ENCODE measurements at places on chromosomes 3 and 15.
A peak's percentile ranks its signal among the peaks of the same experiment; 100 is the strongest.

DNA sequence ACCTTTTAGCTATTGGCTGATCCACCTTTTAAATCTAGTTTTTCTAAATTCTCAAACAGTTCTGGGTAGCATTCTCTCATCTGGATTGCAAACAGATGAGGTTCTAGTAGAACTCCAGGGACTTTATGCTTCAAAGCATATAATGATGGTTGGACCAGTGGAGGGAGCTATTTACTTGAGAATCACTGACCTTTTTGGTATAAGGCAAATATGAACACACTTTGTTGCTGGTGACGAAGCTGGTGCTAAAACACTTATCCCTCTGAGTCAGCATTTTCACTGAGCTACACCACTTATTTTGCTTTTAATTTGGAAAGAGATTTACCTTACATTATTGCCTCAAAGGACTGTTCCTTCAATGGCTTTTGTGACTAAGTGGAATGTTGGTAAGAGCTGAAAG, 58.6 kb upstream of the SLITRK3 start:
- no peak for DNase-seq

GRCh38 chr15:98946301-98947255, 61.0 kb downstream of the PGPEP1L start:
- no peak for DNase-seq

DNA sequence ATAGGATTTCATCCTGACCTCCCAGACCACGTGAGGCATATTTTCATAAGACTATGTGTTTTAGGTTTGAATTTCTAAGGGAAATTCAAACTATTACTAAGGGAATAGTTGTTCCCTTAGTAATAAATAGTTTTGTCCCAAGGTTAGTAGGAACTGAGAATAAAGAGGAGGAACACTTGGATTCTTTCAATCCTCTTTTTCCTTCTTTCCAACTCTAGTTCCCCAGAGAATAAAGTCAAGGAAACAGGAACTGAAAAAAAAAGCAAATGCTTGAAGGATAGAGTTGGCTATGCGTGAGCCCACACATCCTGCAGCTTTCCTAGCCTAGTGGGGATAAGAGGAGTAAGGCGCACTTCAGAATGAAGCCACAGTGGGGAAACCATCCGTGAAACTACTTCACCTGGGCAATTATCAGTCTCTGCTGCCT, 312.1 kb upstream of the TGFBR2 start:
- no peak for DNase-seq

DNA sequence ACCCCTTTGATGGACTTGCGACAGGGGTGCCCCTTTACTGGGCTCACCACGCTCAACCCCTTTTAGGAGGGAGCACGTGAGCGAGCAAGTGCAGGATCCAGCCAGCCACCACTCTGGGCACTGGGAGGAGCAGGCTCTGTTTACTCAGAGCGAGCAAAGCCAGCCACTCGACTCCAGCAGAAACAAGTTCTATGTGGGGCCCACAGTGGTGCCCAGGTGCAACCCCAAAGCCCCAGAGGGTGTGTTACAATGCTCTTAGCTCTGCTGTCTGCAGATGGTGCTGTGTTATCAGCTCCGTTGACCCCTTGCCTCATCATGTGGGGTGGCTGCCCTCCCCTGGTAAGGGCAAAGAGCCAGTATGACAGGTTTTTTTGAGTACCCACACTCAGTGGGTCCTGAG, 120.3 kb upstream of the SUCLG2 start:
- DNase-seq, result no peak

DNA sequence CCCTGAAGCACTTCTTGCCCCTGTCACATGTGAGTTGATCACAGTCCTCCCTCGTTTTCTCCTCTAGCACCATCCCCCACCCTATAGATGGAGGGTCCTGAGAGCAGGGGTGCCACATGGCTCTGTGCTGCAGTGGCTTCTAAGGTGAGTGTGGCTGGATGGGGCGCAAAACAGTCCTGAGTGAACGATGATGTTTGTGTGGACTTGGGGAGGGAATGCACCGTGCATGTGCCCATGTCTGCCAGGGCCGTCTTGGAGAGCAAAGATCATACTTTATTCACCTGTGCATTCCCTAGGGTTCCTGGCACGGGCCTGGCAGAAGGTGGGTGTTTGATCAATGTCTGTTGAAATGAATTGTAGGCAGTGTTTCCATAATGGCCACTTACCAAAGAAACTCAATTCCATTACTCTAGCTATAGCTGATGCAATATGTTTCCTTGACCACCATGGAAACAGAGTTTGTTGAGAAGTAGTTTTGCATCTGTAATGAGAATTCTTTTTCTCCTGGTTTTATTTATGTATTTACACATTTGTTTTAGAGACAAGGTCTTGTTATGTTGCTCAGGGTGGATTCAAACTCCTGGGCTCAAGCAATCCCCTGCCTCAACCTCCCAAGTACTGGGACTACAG, 58.0 kb downstream of the ABTB1 start:
- DNase-seq, result no peak

GRCh38 chr3:161212906-161213305, 8.2 kb upstream of the NMD3 start:
- no peak for DNase-seq

GRCh38 chr3:39327746-39328349, 1.7 kb upstream of the CCR8 start:
- peak; percentile 75 for DNase-seq

GRCh38 chr3:121970047-121970446, 52.0 kb downstream of the ILDR1 start:
- no peak for DNase-seq

GRCh38 chr15:42707873-42708544, 28.9 kb downstream of the CDAN1 start:
- no peak for DNase-seq

DNA sequence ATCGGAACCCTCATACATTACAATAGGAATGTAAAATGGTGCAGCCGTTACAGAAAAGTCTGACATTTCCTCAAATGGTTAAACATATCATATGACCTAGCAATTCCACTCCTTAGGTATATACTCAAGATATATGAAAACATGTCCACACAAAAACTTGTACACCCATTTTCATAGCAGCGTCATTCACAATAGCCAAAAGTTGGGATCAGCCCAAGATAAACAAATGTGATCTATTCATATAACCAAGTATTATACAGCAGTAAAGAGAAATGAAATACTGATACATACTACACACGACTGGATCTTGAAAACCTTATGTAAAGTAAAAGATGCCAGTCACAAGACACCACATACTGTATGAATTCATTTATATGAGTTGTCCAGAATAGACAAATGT, 102.4 kb downstream of the MSL2 start:
- no peak for DNase-seq

- DNase-seq, result peak; percentile 43
Observed at GRCh38 chr15:62624547-62625378, 417.8 kb upstream of the TPM1 start.

DNA sequence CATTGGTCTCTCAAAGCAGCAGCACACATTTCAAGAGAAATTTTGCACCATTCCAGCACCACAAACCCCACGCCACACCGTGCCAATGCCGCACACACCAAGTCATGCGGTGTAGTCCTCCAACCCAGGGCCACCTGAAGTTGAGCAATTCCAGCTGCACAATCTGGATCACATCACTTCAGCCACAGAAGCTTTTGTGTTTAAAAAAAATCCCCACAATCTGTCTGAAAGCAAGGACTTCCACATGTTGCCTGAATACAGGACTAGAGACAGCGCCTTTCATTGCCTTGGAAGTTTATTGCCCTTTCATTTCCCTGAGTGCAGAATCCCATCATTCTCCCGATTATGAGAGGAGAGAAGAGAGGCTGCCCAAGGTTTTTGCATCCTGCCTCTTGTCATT, 175.6 kb upstream of the BCL6 start:
- DNase-seq, result no peak

DNA sequence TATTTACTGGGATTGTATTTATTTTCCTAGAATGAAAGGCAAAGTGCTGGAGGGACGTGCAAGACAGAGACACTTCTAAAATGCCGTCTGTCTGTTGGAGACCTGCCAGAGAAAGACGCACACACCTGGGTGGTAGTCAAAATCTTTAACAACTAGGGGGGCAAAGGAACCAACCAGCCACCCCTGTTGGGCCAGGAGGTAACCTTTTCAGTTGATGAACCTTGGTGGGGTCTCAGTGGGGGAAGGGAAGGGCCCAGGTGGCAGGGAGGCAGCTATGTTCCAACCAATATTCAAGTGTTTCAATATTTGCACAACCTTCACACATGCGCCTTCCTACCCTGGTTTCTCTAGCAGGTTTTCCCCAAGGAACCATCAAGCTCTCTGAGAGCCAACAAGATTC, 99.0 kb downstream of the MEGF11 start:
- no peak for DNase-seq

GRCh38 chr3:190499122-190499521, 14.8 kb upstream of the IL1RAP start:
- DNase-seq, result no peak

GRCh38 chr15:51846463-51847230, 17.2 kb downstream of the TMOD3 start:
- peak; percentile 42 for DNase-seq

DNA sequence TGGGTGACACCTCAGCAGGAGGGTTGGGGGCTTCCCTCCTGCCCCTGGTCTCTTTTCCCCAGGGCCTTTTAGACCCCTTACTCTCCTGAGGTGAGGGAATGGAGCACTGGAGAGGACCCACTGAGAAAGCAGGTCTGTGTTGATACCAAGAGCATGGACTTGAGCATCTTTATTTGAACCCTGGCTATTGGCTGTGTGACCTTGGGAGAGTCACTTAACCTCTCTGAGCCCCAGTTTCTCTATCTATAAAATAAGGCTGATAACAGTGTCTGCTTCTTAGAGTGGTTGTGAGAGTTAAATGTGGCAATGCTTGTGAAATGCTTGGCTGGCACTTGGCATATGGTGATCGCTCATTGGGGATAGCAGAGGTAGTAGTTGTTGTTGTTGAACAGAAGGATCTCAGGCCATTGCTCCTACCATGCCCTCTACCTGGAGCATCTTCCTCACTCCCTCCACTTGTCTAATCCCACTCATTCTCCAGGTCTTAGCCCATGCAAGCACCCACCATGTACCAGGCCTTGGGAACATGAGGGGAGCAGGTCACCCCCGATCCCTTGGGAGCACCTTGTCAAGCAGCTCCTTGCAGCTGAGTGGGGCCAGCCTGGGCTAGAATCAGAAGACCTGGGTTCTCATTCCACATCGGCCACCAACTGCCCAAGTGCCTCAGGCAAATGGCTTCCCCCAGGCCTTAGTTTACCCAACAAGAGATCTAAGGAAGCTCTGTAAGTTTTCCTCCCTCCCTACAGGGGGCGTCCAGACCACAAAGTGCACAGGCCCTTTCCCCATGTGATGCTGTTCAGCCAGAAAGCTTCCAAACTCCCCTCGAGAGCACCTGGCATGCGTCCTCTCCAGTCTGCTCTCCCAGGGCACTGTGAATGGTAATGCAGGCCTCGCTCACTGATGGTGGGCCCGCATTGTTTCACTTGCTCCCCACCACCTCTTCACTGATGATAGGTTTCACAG, 96.7 kb downstream of the LSM3 start:
- peak; percentile 13 for DNase-seq

DNA sequence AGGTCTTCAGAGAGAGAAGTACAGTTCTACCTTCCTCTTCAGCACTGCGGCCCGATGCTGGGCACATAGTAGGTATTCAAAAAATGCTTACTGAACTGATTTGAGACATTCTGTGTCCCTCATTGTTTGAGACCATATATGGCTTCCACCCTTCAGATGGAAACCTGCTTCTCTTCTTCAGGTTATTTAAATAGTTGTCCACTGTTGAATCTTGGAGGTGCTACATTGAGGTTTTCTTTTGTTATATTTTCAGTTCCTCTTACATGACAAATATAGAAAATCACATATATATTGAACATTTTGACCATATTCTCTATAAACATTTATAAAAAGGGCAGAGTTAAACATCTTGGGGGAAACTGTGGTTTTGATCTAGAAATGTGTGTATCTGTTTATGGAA, 200.2 kb upstream of the LRRC3B start:
- no peak for DNase-seq

- no peak for DNase-seq
Observed at GRCh38 chr3:24640330-24640877, 145.8 kb upstream of the THRB start.

GRCh38 chr3:131591394-131592014, 88.7 kb upstream of the MRPL3 start:
- no peak for DNase-seq

DNA sequence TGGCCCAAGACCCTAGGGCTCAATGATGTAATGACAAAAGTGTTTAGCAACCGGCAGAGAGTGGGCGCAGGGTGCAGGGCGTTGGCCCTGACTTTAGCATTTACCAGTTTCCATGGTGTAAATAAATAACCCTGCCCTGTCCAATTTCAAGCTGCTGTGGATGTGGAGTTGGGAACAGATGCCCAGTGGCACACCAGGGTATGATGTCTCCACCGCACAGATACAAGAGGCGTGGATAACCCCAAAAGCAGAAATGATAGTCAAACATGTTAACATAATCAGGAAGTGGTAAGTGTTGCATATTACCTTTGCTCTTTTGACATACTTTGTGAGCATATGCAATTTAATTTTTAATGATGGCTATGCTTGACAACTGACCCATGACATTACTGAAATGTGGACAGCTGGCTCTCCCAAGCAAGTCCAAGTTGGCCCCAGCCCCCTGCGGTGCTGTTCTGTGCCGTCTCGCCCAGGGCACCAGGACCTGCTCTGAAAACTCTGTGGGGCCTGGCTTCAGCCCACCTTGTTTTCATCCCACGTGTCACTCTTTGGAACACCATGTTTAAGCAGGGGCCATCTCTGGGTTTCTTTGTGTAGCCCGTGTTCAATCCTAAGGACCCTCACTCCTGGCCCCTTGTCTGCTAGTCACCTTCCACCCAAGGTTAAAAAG, 10.8 kb upstream of the ANPEP start:
- DNase-seq, result no peak

GRCh38 chr3:43559961-43560360, 61.9 kb downstream of the ANO10 start:
- no peak for DNase-seq

DNA sequence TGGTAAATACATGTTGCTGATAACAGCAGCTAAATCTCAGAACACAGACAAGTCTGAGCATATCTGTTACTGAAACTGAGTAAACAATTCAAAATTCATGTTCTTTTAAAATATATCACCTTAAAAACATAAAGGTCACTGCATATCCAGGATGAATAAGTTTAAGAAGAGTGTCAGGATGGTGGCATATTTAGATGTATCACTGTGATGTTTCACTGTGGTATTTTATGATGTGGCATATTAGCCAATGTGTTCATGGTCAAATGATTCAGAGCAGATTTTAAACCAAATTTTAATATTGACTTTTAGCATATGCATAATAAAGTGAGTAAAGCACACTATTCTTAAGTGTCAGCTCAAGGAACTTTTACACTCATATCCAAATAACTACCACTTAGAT, 346.4 kb upstream of the DPPA4 start:
- DNase-seq, result no peak

GRCh38 chr15:77545058-77545457, 87.7 kb downstream of the LINGO1 start:
- DNase-seq, result no peak

- no peak for DNase-seq
Observed at GRCh38 chr15:49842031-49842730, 221.3 kb downstream of the DTWD1 start.

GRCh38 chr3:9783954-9784353, 8.3 kb downstream of the TADA3 start:
- no peak for DNase-seq
